ENCODE measurements at places on chromosomes 12 and 14.

GRCh38 chr12:104025771-104026170 is 24.2 kb downstream of the GLT8D2 start:
- no peak for DNase-seq

- DNase-seq, result no peak
These were observed 32.4 kb downstream of the PRPF40B start for GRCh38 chr12:49655595-49656236.

- DNase-seq, result no peak
These were observed 1.5 kb upstream of the MLF2 start for GRCh38 chr12:6754411-6754810.

DNA sequence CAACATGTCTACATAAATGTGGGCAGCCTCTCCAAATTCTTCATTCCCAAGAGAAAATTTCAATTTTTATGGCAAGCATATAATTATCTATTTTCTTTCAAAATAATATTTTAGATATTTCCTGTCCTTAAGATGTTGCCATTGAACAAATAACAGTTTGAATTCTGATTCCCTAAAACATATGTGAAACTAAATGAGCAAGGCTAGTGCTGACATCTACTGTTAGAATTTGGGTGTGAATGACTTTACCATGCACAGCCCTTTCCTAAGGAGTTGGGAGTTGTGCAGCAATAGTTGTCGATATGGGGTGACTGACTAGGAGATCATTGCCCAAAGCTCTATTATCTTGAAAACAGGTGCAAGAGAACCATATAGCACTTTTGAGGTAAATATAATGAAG is 108.2 kb upstream of the SLC38A4 start:
- DNase-seq, result no peak

GRCh38 chr14:21476523-21476924 is 235 bp downstream of the RAB2B start:
- no peak for DNase-seq

- no peak for DNase-seq
These were observed 485.7 kb downstream of the ZFP36L1 start for GRCh38 chr14:68306934-68307789.

- DNase-seq, result no peak
These were observed 256.8 kb upstream of the FLRT2 start for GRCh38 chr14:85273099-85273677.

DNA sequence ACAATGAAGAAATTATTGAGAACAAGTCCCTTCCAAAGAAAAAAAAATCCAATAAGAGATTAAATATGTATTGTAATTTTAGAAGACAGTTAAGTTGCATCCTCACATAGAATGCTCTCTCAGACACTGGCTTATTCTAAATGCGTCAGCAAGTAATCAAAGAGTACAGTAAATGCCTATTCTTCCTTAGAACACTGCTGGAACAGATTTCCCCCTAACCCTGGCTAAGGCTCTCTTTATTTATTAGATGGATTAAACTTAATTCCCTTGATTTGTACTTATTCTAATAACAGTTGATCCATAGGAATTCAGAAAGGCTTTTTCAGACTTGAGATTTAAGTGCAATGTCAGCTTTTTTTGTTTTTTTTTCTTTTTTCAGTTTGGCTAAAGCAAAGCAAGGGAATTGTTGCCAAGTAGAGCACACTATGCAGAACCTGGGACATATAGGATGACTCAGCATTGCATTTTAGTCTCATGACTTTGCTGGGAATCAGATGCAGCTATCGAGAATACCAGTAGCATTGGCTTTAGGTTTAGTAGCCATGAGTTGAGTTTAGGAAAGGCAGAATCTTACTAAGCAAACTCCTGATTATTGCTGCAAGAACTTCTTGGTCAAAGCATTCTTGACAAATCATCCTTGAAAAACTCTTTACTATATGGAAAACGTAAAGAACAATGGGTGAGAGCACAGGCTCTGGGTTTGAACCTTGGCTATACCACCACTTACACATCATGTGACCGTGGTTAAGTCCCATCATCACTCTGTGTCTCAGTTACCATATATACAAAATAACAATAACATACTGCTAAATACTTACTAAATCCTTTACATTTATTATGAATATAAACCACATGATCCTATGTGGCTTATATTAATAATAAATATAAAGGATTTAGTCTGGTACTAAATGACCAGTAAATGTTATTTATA is 26.7 kb downstream of the MED21 start:
- DNase-seq, result no peak

GRCh38 chr12:12839873-12840579 is 26.9 kb downstream of the DDX47 start:
- no peak for DNase-seq
